ENCODE measurements at places on chromosomes 1 and 21.

GRCh38 chr1:53559391-53559815 is 100.2 kb downstream of the DMRTB1 start:
- H3K4me1 ChIP-seq, result no peaks in the 10 kb centered on the region
- no peak overlapping the region for H3K27ac ChIP-seq
- peaks cover 22% of the 10 kb centered on the region for H3K27me3 ChIP-seq

- no peak overlapping the region for H3K27ac ChIP-seq
- H3K36me3 ChIP-seq, result no peaks in the 10 kb centered on the region
- H3K4me1 ChIP-seq, result no peaks in the 10 kb centered on the region
Measured at GRCh38 chr1:101587741-101588140, 350.9 kb downstream of the S1PR1 start.

DNA sequence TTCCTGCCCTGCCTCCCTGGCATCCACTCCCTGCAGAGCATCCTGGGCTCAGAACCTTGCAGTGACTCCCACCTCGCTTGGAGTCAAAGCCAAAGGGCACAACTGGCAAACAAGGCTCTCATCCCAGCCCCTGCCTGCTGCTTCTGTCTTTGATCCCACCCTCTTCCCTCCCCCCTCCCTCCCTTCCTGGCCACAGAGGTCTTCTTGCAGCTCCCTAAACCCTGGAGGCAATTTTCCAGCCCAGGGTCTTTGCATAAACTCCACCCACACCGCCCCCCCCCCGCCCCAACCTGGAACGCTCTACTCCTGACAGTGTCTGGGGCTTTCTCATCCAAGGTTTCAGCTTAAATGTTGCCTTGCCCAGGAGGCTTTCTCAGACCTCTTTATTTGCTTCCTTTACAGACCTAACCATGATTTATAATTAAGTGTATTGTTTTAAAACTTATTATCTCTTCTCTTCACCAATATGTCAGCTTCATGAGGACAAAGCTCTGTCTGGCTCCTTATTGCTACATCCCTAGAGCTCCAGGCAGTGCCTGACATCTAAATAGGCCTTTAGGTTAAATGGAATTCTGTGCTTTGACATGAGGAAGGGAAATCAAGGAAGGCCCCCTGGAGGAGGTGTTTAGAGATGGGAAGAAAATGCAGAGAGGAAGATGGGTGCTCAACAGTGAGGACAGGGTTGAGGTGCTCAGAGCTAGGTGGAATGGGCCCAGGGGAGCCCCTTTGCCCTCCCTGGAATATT is 37.7 kb upstream of the PADI1 start:
- no peaks in the 10 kb centered on the region for H3K36me3 ChIP-seq
- H3K27ac ChIP-seq, result no peak overlapping the region
- no peak for DNase-seq
- H3K4me3 ChIP-seq, result no peak overlapping the region

- H3K27me3 ChIP-seq, result peaks cover 7% of the 10 kb centered on the region
- no peak overlapping the region for H3K4me3 ChIP-seq
- peaks cover 18% of the 10 kb centered on the region for H3K36me3 ChIP-seq
- no peak overlapping the region for H3K27ac ChIP-seq
- DNase-seq, result no peak
- peaks cover 36% of the 10 kb centered on the region for H3K4me1 ChIP-seq
Measured at GRCh38 chr1:169110689-169111447, 4.4 kb downstream of the ATP1B1 start.

DNA sequence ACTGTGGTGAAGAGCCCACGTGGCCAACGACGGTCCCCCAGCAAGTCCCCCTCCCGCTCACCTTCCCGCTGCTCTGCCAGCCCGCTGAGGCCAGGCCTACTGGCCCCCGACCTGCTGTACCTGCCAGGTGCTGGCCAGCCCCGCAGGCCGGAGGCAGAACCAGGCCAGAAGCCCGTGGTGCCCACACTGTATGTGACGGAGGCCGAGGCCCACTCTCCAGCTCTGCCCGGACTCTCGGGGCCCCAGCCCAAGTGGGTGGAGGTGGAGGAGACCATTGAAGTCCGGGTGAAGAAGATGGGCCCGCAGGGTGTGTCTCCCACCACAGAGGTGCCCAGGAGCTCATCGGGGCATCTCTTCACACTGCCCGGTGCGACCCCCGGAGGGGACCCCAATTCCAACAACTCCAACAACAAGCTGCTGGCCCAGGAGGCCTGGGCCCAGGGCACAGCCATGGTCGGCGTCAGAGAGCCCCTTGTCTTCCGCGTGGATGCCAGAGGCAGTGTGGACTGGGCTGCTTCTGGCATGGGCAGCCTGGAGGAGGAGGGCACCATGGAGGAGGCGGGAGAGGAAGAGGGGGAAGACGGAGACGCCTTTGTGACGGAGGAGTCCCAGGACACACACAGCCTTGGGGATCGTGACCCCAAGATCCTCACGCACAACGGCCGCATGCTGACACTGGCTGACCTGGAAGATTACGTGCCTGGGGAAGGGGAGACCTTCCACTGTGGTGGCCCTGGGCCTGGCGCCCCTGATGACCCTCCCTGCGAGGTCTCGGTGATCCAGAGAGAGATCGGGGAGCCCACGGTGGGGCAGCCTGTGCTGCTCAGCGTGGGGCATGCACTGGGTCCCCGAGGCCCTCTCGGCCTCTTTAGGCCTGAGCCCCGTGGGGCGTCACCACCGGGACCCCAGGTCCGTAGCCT is 46.8 kb downstream of the TRIM11 start:
- H3K27me3 ChIP-seq, result no peaks in the 10 kb centered on the region
- H3K4me1 ChIP-seq, result no peaks in the 10 kb centered on the region
- no peak overlapping the region for H3K4me3 ChIP-seq
